ENCODE measurements at places on chromosomes 16 and 17. TPM values are rescaled to one million over a fixed set of nuclear protein-coding genes. Genes with fewer than 3 reads are reported as not detected.

DNA sequence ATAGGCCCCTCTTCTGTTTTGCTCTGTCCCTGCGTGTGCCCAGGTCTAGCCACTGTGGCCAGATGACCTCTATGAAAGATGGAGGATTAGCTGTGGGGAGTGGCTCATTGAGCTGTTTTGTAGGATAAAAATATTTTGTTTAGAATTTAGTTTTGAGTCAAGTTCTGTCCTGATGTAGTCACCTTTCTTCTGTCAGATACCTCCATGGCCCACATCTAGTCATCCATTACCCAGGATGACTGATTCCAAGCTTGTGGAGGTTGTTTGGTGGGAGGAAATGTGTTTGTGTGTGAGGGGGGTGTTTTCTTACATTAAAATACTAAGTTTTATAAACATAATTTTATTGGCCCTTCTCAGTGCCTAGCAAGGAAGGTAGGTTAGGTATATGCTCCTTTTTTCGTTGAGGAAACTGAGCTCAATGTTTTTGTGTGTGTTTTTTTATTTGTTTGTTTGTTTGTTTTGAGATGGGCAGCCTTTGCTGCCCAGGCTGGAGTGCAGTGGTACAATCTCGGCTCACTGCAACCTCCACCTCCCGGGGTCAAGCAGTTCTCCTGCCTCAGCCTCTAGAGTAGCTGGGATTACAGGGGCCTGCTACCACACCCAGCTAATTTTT is 16.3 kb downstream of the SNX11 start:
- no peak for DNase-seq

DNA sequence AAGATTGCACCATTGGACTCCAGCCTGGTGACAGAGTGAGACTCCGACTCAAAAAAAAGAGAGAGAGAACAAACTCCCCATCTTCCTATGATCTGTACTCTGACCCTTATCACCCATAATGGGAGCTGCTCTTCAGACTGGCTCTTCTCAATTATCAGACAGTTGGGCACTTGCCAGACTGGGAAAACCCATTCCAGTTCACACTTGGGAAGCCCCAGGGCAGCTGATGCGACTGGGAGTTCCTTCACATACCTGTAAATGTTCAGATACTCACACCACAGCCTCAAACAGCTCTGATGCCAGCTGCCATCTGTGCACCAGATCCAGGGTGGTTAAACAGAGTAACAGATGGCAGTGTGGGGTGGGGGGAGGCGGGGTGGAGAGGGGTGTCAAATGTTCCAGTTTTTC is 23.8 kb upstream of the TMEM101 start:
- no peak for DNase-seq

DNA sequence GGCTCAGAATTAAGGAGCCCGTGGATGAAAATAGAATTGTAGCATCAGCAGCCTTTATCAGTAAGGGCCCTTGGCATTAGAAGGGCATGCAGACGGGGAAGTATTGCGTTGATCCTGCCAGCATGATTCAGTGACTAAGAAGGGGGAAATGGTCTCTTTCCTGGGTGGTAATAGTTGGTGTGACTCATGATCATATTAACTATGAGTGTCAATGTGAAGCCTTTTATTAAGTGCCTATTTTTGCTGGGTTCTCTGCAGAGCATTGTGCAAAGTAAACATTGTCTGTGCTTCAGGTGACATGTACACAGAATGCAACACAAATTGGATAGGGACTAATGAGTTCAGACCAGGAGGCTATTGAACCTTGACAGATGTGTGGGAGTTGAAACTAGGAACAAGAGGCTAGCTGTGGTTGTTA is 24.5 kb downstream of the RCVRN start:
- no peak for DNase-seq

DNA sequence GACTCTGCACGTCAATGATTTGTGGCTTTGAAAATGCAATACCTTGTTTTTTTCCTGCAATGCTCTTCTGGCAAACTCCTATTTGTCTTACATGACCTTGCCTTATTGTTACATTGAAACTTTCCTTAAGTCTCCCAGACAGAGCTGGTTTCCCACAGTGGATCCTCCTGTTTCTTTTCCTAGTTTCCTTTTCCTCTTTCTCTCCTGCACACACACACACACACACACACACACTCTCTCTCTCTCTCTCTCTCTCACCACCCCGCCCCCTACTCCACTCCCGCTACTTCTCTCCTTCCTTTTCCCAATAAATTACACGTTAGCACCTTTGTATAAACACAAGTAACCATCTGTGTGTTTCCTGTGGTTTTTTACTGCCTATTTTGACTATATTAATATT is 2.3 kb downstream of the ORC6 start:
- no peak for DNase-seq

- DNase-seq = no peak
These were observed 17.2 kb upstream of the TAT start for GRCh38 chr16:71594000-71594646.

GRCh38 chr17:77963441-77963840 is 4.9 kb downstream of the TNRC6C start:
- DNase-seq = peak; percentile 18

DNA sequence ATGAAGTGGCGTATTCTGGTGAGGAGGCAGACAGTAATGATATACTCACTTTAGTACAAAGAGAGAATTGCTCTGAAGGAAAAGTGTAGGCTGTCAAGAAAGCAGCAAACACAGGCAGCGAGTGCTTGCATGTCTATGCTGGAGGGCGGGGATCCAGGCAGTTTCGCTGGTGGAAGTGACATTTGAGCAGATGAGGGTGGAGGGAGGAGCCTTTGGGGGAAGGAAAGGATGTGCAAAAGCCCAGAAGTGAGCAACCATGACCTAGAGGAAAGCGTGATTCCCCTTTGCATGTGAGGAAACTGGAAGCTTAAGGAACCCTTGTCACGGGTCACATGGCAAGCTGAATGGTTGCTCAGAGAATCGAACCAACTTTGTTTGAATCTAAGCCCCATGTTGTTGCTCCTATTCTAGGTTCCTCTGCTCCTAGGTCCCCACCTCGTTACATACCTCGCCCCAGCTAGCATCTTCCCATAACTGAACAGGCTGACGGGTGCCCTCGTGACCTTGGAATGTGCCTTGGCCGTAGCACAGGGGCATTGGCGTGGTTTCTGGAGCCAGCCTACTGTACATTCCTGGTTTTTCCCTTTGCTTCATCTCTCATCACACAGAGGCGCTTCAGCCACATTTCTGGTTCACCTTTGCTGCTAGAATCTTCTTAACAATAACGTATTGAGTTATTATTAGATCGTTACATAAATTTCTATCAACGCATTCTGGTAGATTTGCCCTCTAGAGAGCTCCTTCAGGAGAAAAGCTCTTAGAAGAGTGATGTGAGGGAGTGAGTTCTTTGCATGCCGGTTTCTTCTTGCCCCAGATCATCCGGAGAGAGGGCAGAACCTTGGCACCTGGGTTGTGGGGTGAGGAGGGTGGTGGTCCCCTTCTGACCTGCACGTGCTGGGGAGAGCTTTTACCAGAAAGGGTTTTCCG is 191.8 kb downstream of the SNX29 start:
- no peak for DNase-seq

- no peak for DNase-seq
These were observed 25.9 kb downstream of the AP2B1 start for GRCh38 chr17:35612924-35613521.

DNA sequence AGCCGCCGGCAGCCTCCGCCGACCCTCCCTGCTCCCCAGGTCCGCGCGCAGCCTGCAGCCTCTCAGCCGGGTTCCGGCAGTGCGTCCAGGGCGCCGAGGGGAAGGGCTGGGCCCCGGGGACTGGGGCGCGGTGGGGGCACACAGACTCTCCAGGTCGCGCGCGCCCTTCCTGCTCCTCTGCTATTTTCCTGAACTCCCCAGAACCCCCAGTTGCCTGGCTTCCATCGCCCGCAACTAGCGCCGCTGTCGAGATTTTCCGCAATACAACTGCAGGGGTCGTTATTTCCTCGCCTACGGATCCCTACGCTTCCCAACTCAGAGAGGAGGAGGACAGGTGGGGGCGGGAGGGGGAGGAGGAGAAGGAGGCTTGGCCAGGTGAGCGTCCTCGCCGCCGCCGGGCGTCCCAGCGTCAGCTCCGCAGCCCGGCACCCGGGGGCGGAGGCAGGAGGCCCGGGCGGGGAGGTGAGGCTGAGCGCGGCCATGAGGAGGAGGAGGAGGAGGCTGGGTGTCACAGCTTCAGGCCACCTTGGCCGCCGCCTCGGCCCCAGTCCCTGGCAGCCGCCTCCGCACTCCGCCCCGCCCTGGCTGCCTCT is at the start of gene CA10:
CA10 (minus strand) TSS at position 265 of the 593 bp plus-strand sequence.
- DNase-seq = no peak

Gene NPIPB8
- total RNA-seq = not detected

Gene HSD11B2
- total RNA-seq = not detected

Gene CA4
- 1.2 TPM for total RNA-seq
